ENCODE measurements at places on chromosomes 7 and 10.

GRCh38 chr7:36096460-36097095 is 56.5 kb upstream of the EEPD1 start:
- no peak for DNase-seq

DNA sequence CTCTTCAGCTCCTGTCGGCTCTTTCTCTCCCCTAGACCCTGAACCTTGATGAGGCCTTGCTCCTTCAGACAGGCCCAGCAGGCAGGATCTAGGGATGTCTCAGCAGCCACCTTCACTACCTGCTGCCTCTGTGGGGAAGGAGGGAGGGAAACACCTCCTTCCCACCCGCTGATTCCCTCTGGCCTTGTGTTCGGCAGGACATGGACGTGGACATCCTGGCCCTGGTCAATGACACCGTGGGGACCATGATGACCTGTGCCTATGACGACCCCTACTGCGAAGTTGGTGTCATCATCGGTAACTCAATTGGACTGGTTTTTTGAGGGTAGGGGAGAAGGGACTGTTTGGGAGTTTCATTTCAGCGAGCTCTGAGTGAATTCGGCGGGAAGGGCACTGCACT is 20.3 kb downstream of the HKDC1 start:
- no peak for DNase-seq

DNA sequence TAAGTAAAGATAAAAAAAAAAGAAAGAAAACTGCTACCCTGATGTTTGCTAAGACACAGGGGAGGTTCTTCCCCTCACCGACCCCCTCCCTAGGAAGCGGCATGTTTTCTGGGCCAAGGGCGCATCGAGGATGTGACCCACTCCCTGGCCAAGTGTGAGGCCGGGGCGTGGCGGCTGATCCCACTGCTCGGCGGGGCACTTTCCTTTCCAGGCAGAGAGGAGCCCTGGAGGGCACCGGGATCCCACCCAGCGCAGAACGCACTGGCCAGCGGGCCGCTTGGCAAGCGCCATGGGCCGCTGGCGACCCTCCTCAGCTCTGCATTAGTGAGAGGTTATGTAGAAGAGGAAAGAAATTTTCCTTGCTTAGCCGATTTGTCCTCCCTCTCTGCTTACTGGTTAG is 93.4 kb downstream of the ZNF736 start:
- no peak for DNase-seq

DNA sequence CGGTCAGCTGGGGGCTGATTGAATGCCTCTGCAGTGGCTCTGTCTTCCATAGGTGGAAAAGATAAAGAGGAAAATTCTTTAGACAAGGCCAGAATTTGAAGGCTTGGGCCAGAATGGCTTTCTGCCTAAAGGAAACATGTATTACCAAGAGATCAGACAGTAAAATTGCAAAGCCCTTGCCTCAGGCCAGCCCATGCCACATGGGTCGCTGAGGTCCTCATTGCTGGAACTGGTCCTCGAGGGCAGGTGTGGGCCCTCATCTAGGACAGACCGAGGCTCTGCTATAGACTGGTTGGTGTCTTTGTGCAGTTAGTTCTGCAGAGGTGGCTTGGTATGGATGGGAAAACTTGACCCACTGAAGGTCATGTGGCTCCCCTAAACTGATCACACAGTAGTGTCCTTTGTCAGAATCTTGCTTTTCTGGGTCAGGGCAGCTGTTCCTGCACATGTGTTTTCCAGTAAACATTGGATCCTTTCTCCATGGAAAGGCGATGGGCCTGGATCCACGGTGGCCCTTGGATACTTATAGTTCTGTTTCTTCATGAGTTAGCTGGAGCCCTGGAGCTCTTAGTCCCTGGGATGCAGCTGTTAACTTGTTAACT is 80.4 kb downstream of the TMEM178B start:
- DNase-seq, result no peak
